ENCODE measurements at places on chromosomes 4 and X.

DNA sequence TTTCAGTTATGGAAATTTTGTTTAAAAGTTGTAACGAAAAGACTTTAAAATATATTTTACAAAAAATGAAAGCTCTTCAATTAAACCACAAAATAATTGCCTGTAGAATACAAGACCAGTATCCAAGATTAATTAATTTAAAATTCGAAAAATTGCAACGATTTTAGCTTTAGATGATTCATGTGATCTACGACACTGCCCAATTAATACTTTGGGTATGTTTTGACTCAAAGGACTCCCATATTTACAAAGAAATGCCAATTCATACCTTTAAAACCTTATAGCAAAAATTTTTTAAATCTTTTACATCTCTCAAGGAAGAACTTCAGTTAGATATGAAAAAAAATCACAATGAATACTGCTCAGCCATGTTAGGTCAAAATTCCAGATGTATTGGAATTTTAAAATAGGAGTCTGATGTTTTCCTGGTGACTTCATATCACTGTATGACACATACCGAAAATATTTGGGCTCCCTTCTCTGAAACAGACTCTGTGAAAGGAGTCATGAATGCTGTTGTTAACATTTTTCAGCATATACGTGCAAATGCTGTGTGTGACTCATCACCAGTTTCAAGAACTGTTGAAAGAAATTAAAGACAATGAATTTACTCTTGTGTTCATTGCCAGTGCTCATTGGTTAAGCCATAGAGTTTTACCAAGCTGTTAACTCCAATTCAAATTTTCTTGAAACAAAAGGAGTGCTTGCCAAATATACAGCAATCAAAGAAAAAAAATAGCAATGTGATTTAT is 13.8 kb upstream of the SMS start:
- H3K4me3 ChIP-seq: no peak overlapping the region
- peaks cover 3% of the 10 kb centered on the region for H3K4me1 ChIP-seq
- no peak for DNase-seq
- no peaks in the 10 kb centered on the region for H3K27me3 ChIP-seq
- H3K36me3 ChIP-seq: no peaks in the 10 kb centered on the region

DNA sequence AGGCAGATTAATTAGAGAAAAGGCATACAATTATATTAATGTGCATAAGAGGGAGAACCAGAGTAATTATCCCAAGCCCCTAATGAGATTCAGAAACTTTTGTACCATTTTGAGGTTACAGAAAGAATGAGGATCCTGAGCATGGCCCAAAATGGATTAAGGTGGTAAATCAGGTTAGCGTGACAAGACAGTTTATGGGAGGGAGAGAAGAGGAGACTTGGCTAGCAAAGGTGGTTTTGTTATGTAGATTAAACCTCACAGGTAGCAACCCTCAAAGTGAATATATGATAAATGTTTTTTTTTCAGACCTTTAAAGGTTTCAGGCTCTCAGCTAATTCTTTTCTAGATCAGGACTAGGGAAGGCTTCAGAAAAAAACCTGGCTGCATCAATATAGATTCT is 781.8 kb downstream of the FAM133A start:
- no peaks in the 10 kb centered on the region for H3K27me3 ChIP-seq
- no peaks in the 10 kb centered on the region for H3K36me3 ChIP-seq
- H3K27ac ChIP-seq: no peak overlapping the region
- H3K4me1 ChIP-seq: no peaks in the 10 kb centered on the region
- H3K4me3 ChIP-seq: no peak overlapping the region
- no peak for DNase-seq

- no peak overlapping the region for H3K4me3 ChIP-seq
- H3K4me1 ChIP-seq: no peaks in the 10 kb centered on the region
- H3K27ac ChIP-seq: no peak overlapping the region
- H3K36me3 ChIP-seq: no peaks in the 10 kb centered on the region
- no peaks in the 10 kb centered on the region for H3K27me3 ChIP-seq
Measured at GRCh38 chrX:117839544-117839943, 277.1 kb downstream of the KLHL13 start.

- no peak for DNase-seq
- H3K27me3 ChIP-seq: peaks cover 3% of the 10 kb centered on the region
- H3K4me1 ChIP-seq: no peaks in the 10 kb centered on the region
- no peak overlapping the region for H3K27ac ChIP-seq
Measured at GRCh38 chrX:38356401-38356800, 4.0 kb downstream of the OTC start.

GRCh38 chr4:8260656-8261111 is 8.9 kb upstream of the HTRA3 start:
- H3K27ac ChIP-seq: no peak overlapping the region
- no peak overlapping the region for H3K4me3 ChIP-seq
- no peaks in the 10 kb centered on the region for H3K4me1 ChIP-seq
- no peak for DNase-seq

GRCh38 chrX:56812515-56813105 is 83.6 kb downstream of the NBDY start:
- peaks cover 46% of the 10 kb centered on the region for H3K4me1 ChIP-seq
- H3K36me3 ChIP-seq: peaks cover 8% of the 10 kb centered on the region
- peak overlapping the region; percentile 72 for H3K4me3 ChIP-seq
- H3K27me3 ChIP-seq: no peaks in the 10 kb centered on the region

DNA sequence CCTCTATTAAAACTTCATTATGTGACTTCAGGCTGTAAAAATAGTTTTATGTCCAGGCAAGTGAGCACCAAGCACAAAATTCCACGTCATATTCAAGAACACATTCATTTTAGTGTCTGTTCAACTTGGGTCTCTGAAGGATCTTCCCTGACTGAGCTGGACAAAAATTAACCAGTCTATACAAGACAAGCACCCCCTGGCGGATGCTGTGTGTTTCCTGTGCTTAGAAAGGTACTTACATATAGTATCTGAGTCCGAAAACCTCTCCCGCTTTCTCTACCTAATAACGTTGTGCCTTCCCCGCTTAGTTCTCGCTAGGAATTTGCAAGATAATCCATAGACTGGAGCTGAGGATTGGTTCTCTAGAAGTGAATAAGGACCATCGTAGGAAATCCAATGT is 2214.5 kb upstream of the TENM3 start:
- H3K4me1 ChIP-seq: no peaks in the 10 kb centered on the region
- H3K27ac ChIP-seq: no peak overlapping the region
- no peaks in the 10 kb centered on the region for H3K36me3 ChIP-seq
- H3K4me3 ChIP-seq: no peak overlapping the region

DNA sequence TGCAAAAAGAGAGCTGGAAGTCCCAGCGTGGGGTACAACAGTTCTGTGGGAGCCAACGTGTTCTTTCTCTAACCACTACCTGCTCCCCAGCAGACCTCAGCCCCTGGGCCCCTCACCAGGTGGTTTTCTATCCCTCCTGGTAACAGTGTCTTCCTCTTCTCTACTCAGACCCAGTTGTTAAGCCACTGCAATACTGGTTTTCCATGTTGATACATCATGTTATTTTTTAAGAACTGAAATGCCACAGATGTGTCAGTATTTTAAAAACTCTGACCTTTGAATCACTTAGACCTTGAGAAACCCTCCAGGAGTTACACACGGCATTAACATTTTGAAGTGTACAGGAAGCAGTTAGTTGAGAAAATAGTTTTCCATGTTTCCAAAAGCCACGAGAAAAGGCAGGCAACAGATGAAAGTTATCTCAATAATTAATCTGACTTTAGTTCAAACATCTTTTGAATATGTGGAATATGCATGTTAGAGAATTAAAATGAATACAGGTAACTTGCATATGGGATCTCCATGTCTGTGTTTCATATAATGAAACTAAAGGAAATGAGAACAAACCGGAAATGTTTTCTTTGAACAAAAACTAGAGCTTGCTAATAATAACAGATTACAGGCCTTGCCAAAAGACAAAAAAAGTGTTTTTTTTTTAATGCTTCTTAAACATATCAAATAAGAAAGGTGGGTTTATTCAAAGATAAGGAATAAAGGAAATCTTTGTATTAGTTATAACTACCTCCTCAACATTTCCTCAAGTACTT is 108.8 kb downstream of the ZNF827 start:
- H3K4me3 ChIP-seq: peak overlapping the region; percentile 54
- H3K27ac ChIP-seq: peak overlapping the region; percentile 24
- no peaks in the 10 kb centered on the region for H3K27me3 ChIP-seq
- peaks cover 24% of the 10 kb centered on the region for H3K4me1 ChIP-seq
